ENCODE measurements at places on chromosomes 11 and 22. TPM values are rescaled to one million over a fixed set of nuclear protein-coding genes. Genes with fewer than 3 reads are reported as not detected.

GRCh38 chr11:29200791-29201562, 815.9 kb downstream of the KCNA4 start:
- no peaks in the 10 kb centered on the region for H3K27me3 ChIP-seq
- no peak for DNase-seq
- H3K36me3 ChIP-seq = no peaks in the 10 kb centered on the region
- H3K4me3 ChIP-seq = no peak overlapping the region
- H3K4me1 ChIP-seq = no peaks in the 10 kb centered on the region

GRCh38 chr11:128804481-128804880, 62.6 kb downstream of the KCNJ1 start:
- DNase-seq = no peak
- H3K36me3 ChIP-seq = peaks cover 41% of the 10 kb centered on the region
- H3K4me3 ChIP-seq = no peak overlapping the region
- no peak overlapping the region for H3K27ac ChIP-seq

- no peak for DNase-seq
- no peak overlapping the region for H3K27ac ChIP-seq
- no peak overlapping the region for H3K4me3 ChIP-seq
- peaks cover 38% of the 10 kb centered on the region for H3K4me1 ChIP-seq
Measured at GRCh38 chr11:110081462-110082376, 11.5 kb upstream of the ZC3H12C start.

GRCh38 chr11:1221848-1222311, 986 bp upstream of the MUC5B start:
- H3K27ac ChIP-seq = no peak overlapping the region
- H3K4me3 ChIP-seq = no peak overlapping the region
- H3K27me3 ChIP-seq = no peaks in the 10 kb centered on the region
- no peaks in the 10 kb centered on the region for H3K36me3 ChIP-seq

- H3K4me3 ChIP-seq = peak overlapping the region; percentile 82
- peaks cover 68% of the 10 kb centered on the region for H3K36me3 ChIP-seq
- peak overlapping the region; percentile 96 for H3K27ac ChIP-seq
Measured at GRCh38 chr11:44574610-44575287, 9.3 kb downstream of the CD82 start.

DNA sequence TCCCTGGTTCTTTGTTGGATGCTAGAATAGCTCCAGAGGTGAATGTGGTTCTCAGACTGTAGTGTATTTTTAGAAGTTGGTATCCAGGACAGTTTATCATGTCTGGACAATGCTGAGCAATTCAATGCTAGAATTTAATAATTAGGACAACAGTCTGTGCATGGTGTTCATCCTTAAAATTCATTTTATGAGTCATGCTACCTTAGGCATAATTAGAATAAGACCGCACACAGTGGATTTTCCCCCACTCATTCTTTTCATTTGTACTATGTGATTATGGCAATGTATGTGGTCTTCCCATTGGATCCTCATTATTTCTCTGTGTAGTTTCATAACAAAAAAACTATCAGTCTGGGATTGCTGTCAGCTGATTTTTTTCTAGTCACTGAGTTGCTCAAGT, 196.7 kb downstream of the ARHGAP42 start:
- DNase-seq = no peak
- no peaks in the 10 kb centered on the region for H3K36me3 ChIP-seq
- H3K4me3 ChIP-seq = no peak overlapping the region

MYO7A gene
- total RNA-seq = 0.29 TPM
